ENCODE measurements at places on chromosomes 2 and 18.

GRCh38 chr18:35005963-35006577 lies 35.1 kb upstream of the MAPRE2 start:
- no peak for DNase-seq

- DNase-seq: no peak
Observed at GRCh38 chr18:69705987-69706386, 241.7 kb downstream of the CD226 start.

DNA sequence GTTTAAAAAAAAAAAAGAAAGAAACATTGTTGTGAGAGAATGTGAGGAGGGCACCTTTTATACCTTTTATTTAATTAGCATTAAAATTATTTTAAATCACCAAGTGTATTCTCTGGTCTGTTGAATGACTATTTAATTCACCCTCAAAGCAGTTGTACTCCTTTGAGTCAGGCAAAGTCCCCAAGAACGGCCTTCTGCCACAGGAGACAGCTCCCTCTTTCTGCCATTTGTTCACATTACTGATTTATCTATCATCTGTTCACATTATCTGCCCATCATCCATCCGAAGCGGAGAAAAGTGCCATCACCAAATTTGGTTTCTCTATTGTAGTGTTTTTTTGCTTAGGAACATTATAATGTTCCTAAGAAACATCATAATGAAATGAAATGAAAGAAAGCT lies 240.7 kb upstream of the DPP10 start:
- DNase-seq: no peak

DNA sequence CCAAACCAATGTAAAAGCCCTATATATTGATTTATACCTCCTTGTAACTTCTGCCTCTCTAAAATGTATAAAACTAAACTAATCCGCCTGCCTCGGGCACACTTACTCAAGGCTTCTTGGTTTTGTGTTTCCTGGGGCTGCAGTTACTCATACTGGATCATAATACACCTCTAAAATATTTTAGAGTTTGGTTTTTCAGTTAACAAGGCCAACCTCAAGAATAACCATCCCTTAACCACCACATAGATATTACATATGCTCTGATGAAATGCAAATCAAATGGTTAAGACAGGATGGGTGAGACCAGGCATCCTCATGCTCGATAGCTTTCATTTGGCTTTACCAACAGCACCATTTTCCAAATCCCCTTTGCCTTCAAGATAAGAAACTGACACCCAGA lies 46.4 kb downstream of the UXS1 start:
- DNase-seq: no peak

DNA sequence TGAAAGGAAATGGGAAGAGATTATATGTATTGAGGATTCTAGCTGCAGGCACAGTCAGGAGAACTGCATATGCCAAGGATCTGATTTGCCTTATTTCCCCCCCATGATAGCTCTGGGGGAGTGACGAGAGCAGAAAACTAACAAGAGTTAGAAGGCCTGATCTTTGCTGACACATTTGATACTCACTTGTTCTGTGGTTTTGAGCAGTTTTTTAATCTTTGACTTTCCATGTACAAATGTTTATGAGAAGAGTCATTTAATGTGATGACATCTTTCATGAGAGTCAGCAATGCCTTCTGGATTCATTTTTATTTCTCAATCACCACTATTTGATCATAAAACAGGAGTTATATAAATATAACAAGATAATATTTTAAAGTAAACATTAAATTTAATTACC lies 12.7 kb upstream of the SERPINB7 start:
- DNase-seq: no peak

GRCh38 chr2:120771111-120771780 lies 35.6 kb downstream of the GLI2 start:
- no peak for DNase-seq

DNA sequence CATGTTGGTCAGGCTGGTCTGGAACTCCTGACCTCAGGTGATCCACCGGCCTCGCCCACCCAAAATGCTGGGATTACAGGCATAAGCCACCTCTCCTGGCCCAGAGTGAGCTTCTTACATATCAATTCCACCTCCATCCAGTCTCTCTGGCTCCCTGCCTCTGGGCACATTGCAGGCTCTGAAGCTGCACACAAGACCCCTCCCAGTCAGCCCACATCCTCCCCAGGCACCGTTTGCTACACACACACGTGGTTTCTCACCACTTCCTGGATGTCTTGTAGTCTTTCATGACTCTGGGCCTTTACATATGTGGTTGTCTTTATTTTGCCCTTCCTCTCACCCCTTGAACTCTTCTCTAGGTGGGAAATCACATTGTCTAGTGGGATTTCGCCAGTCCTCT lies 64.0 kb upstream of the CABLES1 start:
- DNase-seq: peak; percentile 33

DNA sequence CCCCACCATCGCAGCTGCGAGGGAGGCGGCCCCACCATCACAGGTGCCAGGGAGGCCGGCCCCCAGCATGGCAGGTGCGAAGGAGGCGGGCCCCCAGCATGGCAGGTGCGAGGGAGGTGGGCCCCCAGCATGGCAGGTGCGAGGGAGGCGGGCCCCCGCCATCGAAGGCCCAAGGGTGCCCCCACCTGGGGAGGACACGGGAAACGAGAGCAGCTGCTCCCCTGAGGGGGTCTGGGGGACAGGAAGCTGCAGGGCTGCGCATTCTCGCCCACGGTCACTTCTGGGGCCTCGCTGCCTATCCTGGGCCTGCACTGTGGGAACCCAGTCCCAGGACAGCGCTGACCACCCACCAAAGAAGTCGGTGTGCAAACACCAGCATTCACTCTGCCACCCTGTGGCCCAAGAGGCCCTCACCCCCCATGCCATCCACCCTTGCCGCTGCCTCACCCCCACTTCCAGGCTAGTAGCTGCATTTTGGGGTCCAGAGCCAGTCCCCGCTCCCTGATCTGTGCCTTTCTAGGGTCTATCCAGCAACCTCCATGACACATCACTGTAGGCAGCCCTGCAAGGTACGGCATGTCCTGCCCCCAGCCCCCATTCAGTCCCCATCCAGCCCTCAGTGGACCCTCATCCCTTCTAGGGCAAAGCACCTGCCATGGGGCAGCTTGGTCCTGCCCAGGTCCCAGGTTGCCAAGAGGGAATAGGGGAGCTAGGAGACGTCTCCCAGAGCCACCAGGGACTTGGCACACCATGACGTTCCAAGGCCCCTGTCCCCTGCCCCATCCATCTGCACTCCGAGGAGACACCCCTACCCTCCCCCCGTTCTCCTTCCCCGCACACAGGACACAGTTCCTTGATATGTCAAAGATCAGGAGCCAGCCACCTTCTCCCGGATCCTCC lies 24.0 kb upstream of the GPC1 start:
- no peak for DNase-seq

DNA sequence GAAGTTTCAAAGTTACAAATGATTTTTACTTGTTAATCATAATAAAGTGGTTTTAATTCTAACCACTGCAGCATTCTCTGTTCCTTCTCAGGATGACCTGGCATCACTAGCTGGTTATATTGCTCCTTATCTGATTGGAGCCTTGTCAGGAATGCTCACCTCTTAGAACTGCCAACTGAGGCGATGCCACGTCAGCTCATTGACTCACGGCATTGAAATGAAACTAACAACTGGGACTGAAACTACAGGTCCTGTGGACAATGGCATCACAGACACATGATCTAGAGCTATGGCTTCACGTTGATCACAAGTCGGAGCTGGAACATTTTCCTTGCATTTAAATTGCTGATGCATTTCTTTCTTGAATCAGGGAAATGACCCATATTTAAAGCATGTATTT lies 54.9 kb upstream of the MAP2 start:
- DNase-seq: no peak

DNA sequence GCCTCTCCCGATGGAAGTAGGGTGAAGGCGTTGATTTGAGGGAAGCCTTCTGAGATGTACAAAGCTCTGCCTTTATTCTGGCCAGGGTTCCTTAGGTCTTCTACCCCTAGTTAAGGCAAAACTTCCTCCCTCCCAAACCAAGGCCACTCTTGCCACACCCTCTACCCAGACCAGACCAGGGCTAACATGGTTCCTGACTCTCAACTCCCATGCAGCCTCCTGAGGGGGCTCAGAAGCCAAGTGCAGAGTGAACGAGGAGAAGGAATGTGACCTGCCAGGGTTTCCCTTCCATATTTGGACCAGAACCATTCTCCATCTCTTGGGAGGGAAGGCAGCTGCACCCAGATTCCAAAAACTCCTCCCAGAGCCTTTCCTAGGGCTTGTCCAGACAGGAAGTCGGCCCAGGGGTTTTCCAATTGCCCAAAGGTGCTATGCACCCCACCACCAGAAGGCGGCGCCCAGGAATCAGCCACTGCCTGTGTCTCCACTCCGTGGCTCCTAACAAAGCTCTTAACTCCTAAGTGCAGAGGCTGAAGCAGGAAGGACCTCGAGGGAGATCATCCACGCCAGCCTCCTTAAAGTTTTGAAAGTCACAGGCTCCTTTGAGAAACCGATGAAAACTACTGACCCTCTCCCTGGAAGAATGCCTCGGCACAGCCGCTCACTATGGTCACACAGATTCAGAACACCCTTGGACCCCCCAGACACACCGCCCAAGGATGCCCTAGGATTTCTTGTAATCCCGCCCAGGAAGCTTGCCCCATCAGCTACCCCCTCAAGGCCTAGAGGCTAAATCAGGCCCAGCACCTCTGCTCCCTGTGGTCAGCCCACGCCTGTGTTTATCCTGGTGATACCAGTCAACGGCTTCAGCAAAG lies 157.8 kb downstream of the SMAD2 start:
- DNase-seq: no peak

DNA sequence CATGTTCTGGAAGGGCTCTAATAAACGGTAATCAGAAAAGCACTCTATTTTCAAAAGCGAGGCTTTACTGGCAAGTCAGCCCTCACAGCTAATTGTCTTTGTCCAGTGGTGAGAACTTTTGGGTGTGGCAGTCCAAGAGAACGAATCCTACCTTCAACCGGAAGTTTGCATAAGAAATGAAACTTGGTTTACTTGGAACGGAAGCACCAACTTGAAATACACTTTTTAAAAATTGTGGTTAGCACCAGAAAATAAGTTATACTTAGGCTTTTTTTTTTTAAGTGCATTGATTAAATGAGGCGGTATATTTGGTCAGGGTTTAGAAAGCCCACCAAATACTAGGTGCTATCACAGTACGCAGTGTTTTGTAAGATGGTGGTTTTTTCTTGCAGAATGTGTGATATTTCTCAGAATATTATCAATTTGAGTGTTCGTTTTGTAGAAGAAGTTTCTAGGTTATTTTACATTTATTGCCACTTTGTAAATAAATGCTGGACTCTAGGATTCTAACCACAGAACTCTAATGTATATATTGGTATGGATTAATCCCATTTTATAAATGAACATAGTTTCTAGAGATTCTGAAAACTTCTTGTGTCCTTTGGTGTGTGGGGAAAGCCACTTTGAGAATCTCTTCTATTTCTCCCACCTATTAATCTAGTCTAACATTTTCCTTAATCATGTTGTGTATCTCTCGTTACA lies 1.2 kb downstream of the MYL12A start:
- DNase-seq: no peak

GRCh38 chr2:64374686-64375085 lies 79.3 kb upstream of the LGALSL start:
- no peak for DNase-seq

DNA sequence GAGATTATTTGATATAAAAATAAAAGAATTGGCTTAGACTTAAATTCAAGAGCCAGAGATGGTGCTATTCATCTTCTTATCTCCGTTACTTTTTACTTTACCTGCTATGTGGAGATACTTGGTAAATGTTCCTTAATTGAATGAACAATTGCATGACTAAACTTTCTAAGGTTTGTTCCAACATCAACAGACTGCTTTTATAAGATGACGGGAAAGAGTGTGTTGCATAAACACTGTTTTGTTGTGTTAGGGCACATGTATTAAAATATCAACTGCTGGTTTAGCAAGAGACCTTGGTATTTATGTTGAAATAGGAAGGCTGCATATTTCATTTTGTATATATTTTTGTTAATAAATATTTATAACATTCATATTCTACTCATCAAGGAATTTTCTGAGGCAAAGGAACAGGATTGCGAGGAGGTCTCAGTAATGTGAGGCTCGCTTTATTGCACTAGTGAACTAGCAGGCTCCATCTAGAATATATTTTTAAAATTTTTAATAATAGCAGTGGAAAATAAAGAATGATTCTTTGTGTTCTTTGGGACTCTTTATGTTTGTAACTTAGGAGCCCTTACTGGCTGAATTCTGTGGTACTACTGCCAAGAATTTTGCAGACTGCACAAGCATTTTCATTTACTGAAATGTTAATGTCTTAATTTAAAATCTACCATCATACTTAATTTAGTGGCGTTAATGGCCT lies 10.7 kb upstream of the NFE2L2 start:
- DNase-seq: no peak

DNA sequence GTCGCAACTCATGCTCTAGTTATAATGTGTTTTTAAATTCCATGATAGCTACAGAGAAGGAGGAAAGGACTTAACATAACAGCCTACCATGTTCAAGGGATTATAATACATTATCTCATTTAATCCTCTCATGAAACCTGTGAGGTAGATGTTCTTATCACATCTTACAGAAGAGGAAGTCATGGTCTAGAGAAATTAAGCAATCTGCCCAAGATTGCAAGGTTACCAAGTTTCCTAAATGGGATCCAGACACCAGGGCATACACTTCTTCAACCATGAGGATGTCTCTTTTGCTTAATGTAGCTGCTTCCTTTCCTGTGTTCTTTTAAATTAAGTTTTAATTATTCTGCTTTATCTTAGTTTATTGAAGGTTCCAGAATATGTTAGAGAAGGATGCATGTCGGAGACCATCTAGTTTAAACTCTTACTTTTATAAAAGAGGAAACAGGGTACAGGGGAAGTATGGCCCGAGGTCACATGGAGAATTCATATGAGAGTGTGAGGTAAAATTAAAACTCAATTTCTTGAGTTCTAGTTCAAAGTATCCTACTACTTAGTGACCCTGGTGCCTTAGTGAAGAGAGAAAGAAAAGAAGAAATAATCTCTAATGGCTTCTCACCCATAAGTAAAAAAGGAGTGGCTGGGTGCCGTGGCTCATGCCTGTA lies 3.6 kb upstream of the IL1A start:
- no peak for DNase-seq

- no peak for DNase-seq
Observed at GRCh38 chr2:30454571-30454970, 7.5 kb downstream of the LCLAT1 start.

DNA sequence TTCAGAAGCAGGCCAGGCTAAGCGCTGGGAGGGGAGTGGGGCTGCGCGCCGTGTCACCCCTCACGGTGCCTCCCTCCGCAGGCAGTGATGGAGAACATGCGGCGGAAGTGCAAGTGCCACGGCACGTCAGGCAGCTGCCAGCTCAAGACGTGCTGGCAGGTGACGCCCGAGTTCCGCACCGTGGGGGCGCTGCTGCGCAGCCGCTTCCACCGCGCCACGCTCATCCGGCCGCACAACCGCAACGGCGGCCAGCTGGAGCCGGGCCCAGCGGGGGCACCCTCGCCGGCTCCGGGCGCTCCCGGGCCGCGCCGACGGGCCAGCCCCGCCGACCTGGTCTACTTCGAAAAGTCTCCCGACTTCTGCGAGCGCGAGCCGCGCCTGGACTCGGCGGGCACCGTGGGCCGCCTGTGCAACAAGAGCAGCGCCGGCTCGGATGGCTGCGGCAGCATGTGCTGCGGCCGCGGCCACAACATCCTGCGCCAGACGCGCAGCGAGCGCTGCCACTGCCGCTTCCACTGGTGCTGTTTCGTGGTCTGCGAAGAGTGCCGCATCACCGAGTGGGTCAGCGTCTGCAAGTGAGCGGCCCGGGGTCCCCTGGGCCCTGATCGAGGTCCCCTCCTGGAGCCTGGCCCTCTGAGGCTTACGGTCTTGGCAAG lies 12.2 kb downstream of the WNT10A start:
- no peak for DNase-seq
